ENCODE measurements at places on chromosomes 12 and 14. TPM values are rescaled to one million over a fixed set of nuclear protein-coding genes. Genes with fewer than 3 reads are reported as not detected.

DNA sequence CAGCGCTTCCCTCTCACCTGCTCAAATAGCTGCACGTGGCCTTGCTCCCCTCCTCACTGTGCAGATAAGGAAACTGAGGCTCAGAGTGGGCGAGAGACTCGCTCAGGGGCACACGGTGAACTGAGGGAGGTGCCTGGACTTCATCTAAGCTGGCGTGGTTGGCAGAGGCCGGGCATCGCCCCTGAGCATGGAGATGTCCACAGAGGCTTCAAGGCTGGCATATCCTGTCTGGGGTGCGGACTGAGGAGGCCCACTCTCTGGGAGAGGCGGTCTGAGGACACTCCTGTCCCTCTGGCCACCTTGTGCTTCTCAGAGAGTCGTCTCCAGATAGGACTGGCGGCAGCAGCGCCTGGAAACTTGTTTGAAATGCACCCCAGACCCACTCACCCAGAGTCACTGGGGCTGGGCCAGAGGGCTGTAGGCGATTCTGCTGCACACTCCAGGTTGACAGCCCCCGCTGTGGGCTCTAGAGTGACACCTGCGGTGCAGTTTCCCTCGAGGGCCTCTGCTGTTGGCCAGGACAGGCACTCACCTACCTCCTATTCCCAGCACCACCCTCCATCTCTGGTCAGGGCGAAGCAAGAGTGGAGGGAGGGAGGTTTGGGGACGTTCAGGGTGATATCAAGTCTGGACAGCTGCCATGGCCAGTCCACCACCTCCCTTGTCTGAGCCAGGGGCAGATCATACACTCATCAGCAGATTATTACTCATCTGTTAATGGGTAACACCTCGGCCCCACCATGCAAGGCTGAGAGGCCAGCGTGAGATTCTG lies 11.2 kb upstream of the LBHD2 start:
- no peak for DNase-seq

GRCh38 chr14:99937475-99938244 lies 127.6 kb upstream of the EVL start:
- no peak for DNase-seq

DNA sequence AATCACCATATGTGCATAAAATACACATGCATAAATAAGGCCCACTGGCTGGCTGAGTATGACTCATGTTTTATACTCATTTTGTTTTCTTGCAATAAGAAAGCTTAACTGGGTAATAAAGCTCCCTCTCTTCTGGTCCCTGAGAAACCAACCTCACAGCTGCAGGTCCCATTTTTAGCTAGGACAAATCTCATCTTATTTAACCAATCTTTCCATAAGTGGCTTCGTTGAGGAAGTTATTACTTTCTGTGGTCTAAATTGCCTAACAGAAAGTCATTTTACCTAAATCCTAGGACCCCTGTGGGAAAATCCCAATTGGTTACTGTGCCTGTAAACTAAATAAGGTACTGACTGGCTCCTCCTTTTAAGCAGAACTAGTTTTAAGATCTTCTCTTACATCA lies 232.8 kb upstream of the FBXO33 start:
- no peak for DNase-seq

The MSI1 gene
- polyA plus RNA-seq, result 23.8 TPM

The GSKIP gene
- polyA plus RNA-seq, result 35.1 TPM

The CLEC4C gene
- polyA plus RNA-seq, result not detected

Measured in right renal pelvis (tissue), 4 donors.